ENCODE measurements at places on chromosomes 5 and 9.
A peak's percentile ranks its signal among the peaks of the same experiment; 100 is the strongest.

GRCh38 chr9:34638138-34638445, 505 bp upstream of the SIGMAR1 start:
- DNase-seq = no peak
- H3K4me3 ChIP-seq = peak overlapping the region; percentile 84
- H3K27ac ChIP-seq = peak overlapping the region; percentile 94
- no peaks in the 10 kb centered on the region for H3K27me3 ChIP-seq
- peaks cover 20% of the 10 kb centered on the region for H3K4me1 ChIP-seq

DNA sequence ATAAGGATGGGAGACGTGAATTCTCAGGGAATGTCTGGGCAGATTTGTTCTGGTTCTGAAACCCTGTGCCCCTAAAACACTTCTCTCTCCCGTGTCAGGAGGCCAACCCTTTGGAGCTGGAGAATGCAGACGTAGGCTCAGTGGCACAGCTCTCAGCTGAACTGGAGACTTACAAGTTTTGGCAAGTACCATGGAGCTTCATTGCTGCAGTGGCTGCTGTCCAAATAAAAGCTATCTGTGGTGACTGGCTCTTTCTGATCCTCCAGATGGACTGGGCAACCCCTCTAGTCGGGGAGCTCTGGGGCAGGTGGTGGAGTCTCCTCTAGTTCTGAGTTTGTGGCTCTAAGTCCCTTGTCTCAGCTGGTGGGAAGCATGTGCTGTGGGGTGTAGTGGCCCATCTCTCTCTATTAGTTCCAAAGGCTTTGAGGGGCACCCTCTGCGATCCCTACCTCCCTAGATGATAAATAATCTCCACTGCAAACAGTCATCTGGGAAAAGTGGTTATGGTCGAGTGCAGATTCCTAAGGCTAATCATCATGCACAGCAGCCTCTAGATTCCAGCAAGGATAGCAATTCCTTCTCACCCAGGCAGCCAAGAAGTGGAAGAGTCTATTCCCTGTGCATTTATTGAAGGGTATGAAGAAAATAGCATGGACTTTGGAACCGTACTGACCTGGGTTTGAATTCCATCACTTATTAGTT, 204.2 kb upstream of the KLF4 start:
- H3K4me1 ChIP-seq = no peaks in the 10 kb centered on the region
- DNase-seq = no peak
- no peak overlapping the region for H3K27ac ChIP-seq
- H3K27me3 ChIP-seq = peaks cover 42% of the 10 kb centered on the region
- no peaks in the 10 kb centered on the region for H3K36me3 ChIP-seq
- no peak overlapping the region for H3K4me3 ChIP-seq

GRCh38 chr9:89444274-89444673, 53.6 kb downstream of the SEMA4D start:
- no peak for DNase-seq
- H3K4me1 ChIP-seq = no peaks in the 10 kb centered on the region
- H3K27me3 ChIP-seq = no peaks in the 10 kb centered on the region
- H3K27ac ChIP-seq = no peak overlapping the region
- no peak overlapping the region for H3K4me3 ChIP-seq

DNA sequence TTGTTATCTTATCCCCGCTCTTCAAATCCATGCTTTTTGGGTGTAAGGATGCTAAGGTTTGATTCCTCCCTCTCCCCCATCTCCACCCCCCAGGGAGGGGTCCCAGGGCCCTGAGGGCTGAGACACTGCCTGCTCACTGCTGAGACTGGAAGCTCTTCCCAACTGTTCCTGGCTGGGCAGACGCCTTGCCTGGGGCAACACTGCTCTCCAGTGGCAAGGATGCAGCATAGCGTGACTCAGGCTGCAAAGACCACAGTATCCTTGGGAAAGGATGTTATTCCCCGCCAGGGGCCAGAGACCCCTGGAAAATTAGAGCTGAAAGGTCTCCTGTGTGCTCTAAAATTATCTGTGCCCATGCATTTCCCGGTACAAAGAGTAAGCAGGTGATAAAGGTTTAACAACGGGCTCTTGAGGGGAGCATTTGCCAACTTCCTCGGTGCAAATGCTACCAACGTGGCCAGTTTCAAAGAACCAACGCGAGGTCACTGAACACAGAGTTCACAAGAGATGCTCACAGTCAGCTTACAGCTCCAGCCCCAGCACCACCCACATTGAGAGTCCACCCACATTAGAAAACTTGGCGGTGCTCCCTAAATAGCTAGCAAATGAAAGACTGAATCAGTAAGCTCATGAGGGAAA, 271.9 kb downstream of the NSG2 start:
- DNase-seq = no peak
- H3K4me3 ChIP-seq = no peak overlapping the region
- no peaks in the 10 kb centered on the region for H3K36me3 ChIP-seq
- no peak overlapping the region for H3K27ac ChIP-seq
- peaks cover 37% of the 10 kb centered on the region for H3K27me3 ChIP-seq

DNA sequence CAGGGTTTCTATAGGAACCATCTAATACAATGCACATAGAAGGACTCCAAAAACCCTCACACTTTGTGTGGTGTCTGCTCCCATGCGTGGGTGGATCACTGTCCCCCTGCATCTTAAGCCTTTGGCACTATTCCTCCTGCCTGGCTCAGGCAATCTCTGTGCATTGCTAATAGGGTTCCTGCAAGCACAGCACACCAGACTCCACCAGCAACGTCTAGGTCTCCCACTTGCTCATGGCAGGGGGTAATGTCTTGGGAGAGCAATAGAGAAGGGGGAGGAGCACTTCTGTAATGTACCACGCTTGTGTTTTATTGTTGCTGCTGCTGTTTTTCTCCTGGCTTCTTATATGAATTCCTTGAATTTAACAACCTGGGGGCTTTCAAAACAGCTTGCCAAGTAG, 182.6 kb upstream of the GLRA1 start:
- H3K4me3 ChIP-seq = no peak overlapping the region
- H3K4me1 ChIP-seq = no peaks in the 10 kb centered on the region

GRCh38 chr5:73436535-73437100, 12.0 kb downstream of the FOXD1 start:
- H3K4me3 ChIP-seq = no peak overlapping the region
- H3K27ac ChIP-seq = peak overlapping the region; percentile 94
- no peaks in the 10 kb centered on the region for H3K36me3 ChIP-seq
- H3K4me1 ChIP-seq = peaks cover 47% of the 10 kb centered on the region

- no peak overlapping the region for H3K27ac ChIP-seq
- no peaks in the 10 kb centered on the region for H3K4me1 ChIP-seq
- H3K27me3 ChIP-seq = peaks cover 19% of the 10 kb centered on the region
- H3K36me3 ChIP-seq = no peaks in the 10 kb centered on the region
- no peak overlapping the region for H3K4me3 ChIP-seq
These were observed 31.6 kb upstream of the ARL15 start for GRCh38 chr5:54341971-54342370.

GRCh38 chr5:146528236-146528635, 12.2 kb upstream of the GPR151 start:
- peaks cover 1% of the 10 kb centered on the region for H3K4me1 ChIP-seq
- H3K4me3 ChIP-seq = no peak overlapping the region
- H3K27me3 ChIP-seq = peaks cover 30% of the 10 kb centered on the region

- no peak for DNase-seq
- H3K36me3 ChIP-seq = peaks cover 23% of the 10 kb centered on the region
- H3K27ac ChIP-seq = no peak overlapping the region
- peaks cover 2% of the 10 kb centered on the region for H3K4me1 ChIP-seq
- H3K27me3 ChIP-seq = no peaks in the 10 kb centered on the region
These were observed 33.6 kb downstream of the PRRT1B start for GRCh38 chr9:131578731-131579504.

All from osteocyte (in vitro differentiated cells).